Fibroblast of skin of right quadriceps (primary cell): ENCODE measurements at places on chromosomes 12 and 14.

DNA sequence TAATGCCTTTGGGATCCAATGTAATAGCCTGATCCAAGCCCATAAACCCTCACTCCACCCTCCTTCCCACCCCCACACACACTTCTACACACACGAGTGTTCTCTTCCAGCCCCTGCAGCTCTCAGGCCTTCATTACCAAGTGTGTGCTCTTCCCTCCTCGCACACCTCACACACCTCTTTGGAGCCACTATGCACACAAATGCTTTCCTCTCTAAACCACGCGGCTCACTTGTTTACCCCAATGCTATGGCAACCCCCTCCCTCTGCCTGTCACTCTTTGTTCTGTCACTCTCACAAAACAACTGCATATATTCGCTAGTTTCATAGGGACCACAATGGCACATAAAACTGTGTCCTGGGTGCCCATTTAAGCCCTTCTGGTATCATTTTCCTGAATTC is 35.1 kb downstream of the PPP2R5E start:
- no peak for DNase-seq

DNA sequence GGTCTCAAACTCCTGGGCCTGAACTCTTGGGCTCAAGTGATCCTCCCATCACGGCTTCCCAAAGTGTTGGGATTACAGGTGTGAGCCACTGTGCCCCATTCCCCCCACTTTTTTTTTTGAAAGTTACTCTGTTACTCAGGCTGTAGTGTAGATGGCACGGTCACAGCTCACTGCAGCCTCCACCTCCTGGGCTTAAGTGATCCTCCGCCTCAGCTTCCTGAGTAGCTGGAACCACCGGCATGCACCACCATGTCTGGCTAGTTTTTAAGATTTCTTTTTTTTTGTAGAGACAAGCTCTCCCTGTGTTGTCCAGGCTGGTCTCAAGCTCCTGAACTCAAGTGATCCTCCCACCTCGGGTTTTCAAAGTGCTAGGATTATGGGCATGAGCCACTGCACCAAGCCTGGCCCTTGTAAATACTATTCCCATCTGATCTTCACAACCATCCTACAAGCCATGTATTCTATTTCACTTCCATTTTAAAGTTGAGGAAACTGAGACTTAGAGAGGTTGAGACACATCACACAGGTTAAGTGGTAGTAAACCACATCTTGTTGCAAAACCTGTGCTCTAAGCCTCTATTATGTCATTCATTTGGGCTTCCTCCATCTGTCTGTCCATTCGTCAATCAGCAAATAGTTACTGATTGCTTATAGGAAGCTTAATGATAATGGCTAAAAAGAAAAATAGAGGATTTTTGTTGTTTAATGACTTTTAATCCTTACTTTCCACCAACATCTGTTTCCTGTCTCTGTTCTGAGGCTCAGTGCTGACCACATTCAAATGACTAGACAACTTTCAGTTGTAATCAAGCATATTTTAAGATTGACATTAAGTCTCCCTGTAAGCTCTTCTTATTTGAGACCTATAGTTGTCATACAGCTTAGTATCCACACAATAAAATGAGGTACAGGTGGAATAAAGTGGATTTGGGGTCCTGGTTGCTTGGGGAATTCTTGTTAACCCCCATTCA is 9.2 kb downstream of the ASCL4 start:
- DNase-seq = no peak

DNA sequence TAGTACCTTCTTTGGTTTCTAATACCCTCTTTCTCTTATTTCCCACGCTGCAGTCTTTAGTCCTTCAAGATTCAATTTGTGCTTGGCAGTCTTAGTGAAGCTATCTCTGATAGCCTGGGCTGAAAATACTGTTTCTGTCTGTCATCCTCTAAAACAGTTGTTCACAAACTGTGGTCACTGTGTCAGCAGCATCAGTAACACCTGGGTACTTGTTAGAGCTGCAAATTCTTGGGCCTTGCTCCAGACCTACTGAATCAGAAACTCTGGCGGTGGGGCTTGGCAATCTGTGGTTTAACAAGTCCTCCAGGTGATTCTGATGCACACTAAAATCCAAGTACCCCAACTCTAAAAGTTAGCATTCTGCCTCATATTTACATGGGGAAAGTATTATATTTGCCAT is 217.5 kb upstream of the SEL1L start:
- DNase-seq = no peak

GRCh38 chr14:95863295-95863694 is 13.3 kb upstream of the TUNAR start:
- DNase-seq = no peak

GRCh38 chr12:39605501-39605900 is 14.1 kb downstream of the ABCD2 start:
- peak; percentile 6 for DNase-seq

- DNase-seq = peak; percentile 20
These were observed 29.0 kb downstream of the PEBP1 start for GRCh38 chr12:118164798-118165486.

DNA sequence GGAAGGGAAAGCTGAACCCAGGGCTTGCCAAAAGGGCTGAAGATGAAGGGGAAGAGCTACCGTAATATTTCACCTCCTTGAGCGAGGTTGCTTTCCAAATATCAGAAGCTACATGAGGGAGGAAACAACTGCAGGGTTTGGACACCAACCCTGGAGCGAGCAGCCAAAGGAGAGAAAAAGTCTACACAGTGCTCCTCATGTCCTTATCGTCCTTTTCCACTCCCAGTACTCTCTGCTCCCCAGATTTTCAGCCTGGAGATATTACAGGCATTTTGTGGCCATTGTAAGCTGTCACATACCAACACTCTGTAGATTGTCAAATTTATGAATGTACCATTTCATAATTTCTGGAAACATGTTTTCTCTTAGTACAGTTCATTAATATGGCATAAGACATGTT is 115.9 kb downstream of the GPHN start:
- DNase-seq = no peak

- no peak for DNase-seq
These were observed 169.9 kb downstream of the CRADD start for GRCh38 chr12:93846936-93847516.

DNA sequence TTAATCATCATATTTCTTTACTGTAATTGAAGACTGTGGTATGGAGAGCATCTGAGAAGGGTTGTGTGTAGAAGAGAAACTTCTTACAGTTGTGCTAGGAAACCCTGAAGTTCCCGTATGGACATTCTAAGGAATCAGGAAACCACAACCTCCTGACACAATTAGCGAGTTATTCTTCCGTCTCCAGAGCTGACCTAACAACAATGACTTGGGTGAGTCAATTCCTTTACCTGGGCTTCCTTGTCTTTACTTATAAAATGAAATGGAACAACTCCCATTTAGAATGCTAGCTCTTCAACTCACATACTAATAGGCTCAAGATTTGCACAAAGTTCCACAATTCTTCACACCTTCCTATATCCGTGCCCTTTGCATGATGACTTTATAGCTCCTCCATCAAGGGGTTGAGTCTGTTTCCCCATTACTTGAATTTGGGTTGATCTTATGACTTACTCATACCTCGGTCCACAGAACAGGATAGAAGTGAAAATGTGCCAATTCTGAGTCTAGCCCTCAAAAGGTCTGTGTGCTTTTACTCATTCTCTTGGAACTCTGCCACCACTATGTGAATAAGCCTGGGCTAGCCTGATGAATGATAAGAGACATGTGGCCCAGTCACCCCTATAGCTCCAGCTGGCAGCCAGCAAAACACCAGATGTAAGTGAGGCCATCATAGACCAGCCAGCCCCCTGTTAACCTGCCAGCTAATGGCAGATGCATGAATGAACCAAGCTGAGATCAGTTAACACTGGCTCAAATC is 459.4 kb downstream of the ETNK1 start:
- DNase-seq = peak; percentile 76

DNA sequence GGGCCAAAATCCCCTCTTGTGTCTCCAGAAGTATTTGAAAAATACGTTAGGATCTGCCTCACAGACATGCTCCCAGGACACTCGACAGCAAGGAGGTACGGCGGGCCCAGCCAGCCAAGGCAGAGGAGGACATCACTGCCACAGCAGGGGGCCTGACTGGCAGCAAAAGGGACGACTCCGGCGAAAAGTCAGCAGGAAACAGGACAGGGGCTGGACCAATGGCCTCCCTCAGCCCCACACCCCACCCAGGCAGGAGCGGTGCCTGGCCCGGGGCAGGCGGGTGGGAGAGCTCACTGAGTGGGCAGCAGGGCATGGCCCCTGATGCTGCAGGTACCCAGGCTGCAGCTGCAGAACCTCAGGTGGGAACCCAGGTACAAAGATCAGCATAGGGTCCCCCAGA is 17.8 kb downstream of the BRF1 start:
- no peak for DNase-seq

DNA sequence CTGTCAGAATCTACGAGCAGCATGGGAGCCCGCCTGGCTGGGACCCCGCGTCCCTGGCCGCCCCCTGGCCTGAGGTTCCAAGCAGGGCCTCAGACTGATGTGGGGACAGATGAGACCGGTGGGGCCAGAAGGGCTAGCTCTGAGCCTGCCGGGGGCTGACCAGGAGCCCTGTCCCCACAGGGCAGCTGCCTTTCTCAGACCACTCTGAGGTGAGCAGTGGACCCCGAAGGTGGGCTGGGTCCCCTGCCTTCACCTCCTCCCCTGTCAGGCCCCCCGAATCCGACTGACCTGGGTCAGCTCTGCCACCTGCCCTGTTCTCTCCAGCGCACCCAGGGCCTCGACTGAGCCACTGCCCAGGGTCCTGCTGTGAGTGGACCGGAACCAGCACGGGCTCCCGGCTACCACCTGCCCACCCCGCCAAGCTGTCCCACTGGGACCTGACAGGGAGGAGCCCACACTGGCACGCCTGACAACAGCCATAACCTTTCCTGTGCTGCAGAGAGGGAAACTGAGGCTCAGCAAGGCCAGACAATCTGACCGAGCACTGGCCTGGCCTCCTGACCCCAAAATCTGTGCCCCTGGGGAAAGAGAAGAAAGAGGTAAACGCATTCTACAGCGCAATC is 29.7 kb upstream of the TMEM179 start:
- no peak for DNase-seq

GRCh38 chr12:112304436-112304835 is 77.8 kb downstream of the HECTD4 start:
- no peak for DNase-seq

- DNase-seq = peak; percentile 19
These were observed at the start of gene STYK1 for GRCh38 chr12:10673659-10674384. Gene STYK1 (minus strand): TSS chr12:10674052. CDS start chr12:10634618, 39,434 bp downstream.

DNA sequence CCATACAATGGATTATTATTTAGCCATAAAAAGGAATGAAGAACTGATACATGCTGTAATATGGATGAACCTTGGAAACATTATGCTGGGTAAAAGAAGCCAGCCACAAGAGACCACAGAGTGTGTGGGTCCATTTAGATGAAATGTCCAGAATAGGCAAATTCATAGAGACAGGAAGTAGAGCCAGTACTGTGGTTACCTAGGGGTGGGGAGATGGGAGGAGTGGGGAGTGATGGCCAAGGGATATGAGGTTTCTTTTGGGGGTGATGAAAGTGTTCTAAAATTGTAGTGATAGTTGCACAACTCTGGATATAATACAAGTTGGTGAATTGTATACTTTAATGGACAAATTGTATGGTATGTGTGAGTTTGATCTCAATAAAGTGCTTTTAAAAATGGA is 18.6 kb downstream of the JDP2 start:
- no peak for DNase-seq

DNA sequence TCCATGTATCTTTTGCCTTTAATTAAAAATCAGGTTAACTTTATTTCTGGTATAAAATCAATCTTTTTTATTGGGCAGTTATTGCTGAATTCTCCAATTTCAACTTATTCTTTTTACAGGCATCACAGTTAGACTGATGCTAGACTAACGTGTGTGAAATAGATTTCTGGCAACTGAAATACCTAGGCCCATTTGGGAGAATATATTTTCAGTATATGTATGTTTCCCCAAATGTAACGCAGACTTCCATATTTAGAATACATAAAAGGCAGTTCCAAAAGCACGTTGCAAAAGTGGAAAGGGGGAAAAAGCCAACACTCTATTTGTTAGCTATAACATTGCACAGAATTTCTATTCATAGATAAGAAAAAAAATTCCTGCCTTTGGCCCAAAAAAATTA is 297.0 kb downstream of the ATP23 start:
- DNase-seq = no peak

DNA sequence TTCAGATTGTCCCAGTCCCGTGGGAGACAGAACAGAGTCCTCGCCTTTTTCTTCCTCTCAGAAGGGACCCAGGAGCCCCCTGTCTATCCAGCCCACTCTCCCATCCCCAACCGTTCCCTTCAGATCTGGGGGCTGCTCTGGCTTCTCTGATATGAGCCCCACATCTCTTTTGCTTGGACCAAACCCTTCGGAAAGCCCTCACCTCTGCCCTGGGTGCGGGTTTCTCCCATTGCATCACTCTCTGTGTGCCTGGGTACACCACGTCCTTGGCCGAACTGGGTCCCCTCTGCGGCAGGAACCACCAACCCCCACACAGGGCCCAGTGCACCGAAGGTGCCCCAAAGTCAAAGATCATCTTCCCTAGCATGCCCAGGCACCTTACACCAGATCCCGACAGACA is 87.8 kb downstream of the DICER1 start:
- no peak for DNase-seq

- no peak for DNase-seq
These were observed 36.1 kb downstream of the PPFIBP1 start for GRCh38 chr12:27560126-27560525.

- no peak for DNase-seq
These were observed 9.2 kb upstream of the HIP1R start for GRCh38 chr12:122825773-122826724.
